Endothelial cell of coronary artery (primary cell): ENCODE measurements at places on chromosomes 6 and 20. TPM values are rescaled to one million over a fixed set of nuclear protein-coding genes. Genes with fewer than 3 reads are reported as not detected.

ASIP gene
- not detected in 2 replicates for total RNA-seq

CALHM4 gene
- total RNA-seq: 0.18 and 0.19 TPM in 2 replicates

FARS2 gene
- total RNA-seq: 29.7 and 34.9 TPM in 2 replicates

NFATC2 gene
- 1.1 and 1.5 TPM in 2 replicates for total RNA-seq

ZNF165 gene
- total RNA-seq: 0.19 and 0.36 TPM in 2 replicates

UBE3D gene
- 4.8 and 6.0 TPM in 2 replicates for total RNA-seq

PXDC1 gene
- 69.3 and 87.6 TPM in 2 replicates for total RNA-seq

RARS2 gene
- total RNA-seq: 25.3 and 32.7 TPM in 2 replicates

MLN gene
- total RNA-seq: not detected in 2 replicates

PRSS16 gene
- total RNA-seq: not detected in 2 replicates

ZNF334 gene
- 0.36 and 1.2 TPM in 2 replicates for total RNA-seq

MAPK13 gene
- total RNA-seq: 0.99 and 4.1 TPM in 2 replicates

ISM1 gene
- not detected in 2 replicates for total RNA-seq

ZBTB12 gene
- total RNA-seq: 4.2 and 6.8 TPM in 2 replicates

PGM3 gene
- 77.1 and 106 TPM in 2 replicates for total RNA-seq

NKX2-4 gene
- not detected in 2 replicates for total RNA-seq

DDO gene
- total RNA-seq: 0.36 and 2.4 TPM in 2 replicates

KAT14 gene
- total RNA-seq: 10.4 and 10.6 TPM in 2 replicates

INSM1 gene
- not detected in 2 replicates for total RNA-seq

HCK gene
- total RNA-seq: not detected in 2 replicates

GPLD1 gene
- 0.18 and 0.19 TPM in 2 replicates for total RNA-seq

SLC25A27 gene
- 1.1 and 1.9 TPM in 2 replicates for total RNA-seq

PPP1R3G gene
- total RNA-seq: 0.27 and 1.2 TPM in 2 replicates

MCM8 gene
- total RNA-seq: 5.0 and 8.3 TPM in 2 replicates
